ENCODE measurements at places on chromosomes 7 and 10.

DNA sequence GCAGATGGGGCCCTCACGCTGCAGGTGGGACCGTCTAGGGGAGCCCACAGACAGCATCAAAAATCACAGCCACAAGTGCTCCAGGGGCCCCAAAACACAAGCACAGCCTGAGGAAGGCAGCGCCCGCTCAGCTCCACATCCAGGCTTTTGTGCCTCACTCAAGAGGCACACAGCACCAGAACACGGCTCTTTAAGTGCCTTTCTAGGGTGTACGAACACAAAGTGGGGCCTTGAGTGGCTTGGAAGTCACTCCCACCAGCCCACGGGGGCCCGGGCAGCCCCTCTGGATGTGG lies 65.2 kb downstream of the DIP2C start:
- no peak for DNase-seq

DNA sequence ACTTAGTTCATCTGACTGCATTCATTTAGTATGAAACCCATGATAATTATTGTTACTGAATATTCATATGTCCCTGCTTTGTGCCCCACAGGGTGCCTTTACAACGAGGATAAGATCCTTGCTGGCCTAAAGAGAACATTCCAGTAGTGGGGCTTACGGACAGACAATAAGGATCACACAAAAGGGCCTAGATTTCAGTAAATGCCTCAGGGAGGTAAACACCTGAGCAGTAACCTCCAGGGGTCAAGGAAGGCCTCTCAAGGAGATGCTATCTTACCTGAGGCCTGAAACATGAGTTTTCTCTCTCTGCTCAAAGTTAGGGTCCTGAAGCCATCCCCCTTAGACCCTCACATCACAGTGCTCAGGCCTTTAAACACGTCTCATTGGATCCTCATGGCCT lies 228.7 kb downstream of the TCF7L2 start:
- DNase-seq = no peak

DNA sequence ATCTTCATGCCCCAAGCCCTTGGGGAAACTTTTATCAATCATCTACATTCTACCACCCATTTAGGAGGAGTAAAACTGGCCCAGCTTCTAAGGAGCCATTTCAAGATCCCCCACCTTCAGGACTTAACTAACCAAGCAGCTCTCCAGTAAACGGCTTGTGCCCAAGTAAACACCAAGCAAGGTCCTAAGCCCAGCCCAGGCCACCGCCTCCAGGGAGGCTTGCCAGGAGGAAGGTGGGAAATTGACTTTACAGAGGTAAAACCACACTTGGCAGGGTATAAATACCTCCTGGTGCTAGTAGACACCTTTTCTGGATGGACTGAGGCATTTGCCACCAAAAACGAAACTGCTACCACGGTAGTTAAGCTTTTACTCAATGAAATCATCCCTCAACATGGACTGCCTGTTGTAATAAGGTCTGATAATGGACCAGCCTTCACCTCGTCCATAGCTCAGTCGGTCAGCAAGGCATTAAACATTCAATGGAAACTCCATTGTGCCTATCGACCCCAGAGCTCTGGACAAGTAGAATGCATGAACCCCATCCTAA lies 5.6 kb downstream of the AKR1B15 start:
- DNase-seq = no peak

- no peak for DNase-seq
Observed at GRCh38 chr7:138563808-138564207, 103.7 kb downstream of the TRIM24 start.

DNA sequence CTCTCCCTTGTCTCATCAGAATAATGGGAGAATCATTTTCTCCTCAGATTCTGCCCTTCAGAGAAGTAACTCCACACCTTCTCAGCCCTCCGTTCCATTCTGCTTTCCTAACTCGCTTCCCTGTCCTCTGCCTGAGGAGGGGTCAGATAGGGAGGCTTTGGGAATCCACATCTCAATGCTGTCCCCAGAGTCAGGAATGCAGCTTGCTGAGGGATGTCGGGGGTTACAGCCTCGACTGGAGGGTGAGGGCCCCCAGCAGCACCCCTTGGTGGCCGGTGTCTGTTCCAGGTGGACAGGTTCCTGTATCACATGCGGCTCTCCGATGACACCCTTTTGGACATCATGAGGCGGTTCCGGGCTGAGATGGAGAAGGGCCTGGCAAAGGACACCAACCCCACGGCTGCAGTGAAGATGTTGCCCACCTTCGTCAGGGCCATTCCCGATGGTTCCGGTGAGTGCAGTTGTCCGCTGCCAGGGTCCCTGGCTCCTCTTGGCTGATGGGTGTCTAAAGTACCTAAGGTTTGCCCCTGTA lies 6.9 kb downstream of the HKDC1 start:
- no peak for DNase-seq

- DNase-seq = no peak
Observed at GRCh38 chr10:113356794-113357680, 195.8 kb upstream of the HABP2 start.

GRCh38 chr10:78934532-78934898 lies 134.3 kb upstream of the ZMIZ1 start:
- DNase-seq = no peak

GRCh38 chr10:97744405-97745035 lies 7.6 kb downstream of the ZFYVE27 start:
- DNase-seq = no peak

GRCh38 chr7:92557249-92557648 lies 28.7 kb downstream of the RBM48 start:
- DNase-seq = no peak

DNA sequence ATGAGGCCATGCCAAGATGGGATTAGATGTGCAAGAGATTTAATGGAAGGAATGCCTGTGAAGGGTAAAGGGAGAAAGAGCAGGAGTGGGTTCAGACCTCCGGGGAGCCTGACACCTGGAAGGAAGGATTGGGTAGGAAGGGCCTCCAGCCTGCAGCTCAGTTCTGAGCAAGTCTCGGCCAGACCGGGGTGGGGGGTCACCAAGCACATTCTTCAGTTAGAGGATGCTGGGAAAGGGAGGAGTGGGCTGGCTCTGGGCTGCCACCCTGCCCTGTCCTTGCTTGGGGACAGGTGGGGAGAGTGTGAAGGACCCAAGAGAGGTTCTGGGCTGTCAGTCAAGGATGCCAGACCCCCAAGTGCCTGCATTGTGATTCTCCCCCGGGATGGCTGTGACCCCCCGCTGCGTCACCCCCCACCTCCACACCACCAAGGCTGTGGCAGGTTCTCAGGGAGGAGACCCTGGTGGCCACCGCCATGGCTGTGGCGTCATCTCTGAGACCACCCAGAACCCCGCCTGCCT lies 16.5 kb upstream of the PRKAG2 start:
- DNase-seq = no peak

GRCh38 chr10:126252884-126253610 lies 135.2 kb downstream of the ADAM12 start:
- no peak for DNase-seq

- no peak for DNase-seq
Observed at GRCh38 chr7:6020371-6021286, 10.5 kb upstream of the ANKRD61 start.

DNA sequence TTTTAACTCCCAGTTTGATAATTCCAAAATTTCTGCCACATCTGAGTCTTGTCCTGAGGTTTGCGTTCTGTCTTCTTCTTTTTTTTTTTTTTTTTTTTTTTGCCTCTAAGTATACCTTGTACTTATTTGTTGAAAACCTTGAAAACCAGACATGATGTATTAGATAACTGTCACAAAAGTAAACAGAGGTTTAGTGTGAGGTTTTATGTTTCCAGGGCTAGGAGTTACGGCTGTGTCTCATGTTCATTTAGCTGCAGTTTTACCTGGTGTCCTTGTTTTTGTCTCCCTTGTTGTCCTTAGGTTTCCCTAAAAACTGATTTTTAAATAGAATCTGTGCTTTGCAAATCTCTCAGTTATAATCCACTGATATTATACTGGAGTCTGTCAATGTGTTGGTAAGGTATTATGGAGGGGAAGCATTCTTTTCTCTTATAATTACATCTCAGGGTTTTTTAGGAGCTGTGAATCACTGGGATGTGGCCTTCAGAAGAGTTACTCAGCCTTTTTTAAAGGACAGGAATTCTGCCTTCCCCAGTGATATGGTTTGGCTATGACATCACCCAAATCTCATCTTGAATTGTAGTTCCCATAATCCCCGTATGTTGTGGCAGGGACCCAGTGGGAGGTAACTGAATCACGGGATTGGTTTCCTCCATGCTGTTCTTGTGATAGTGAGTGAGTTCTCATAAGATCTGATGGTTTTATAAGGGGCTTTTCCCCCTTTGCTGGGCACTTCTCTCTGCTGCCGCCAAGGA lies 95.0 kb downstream of the CDCA7L start:
- DNase-seq = no peak

- no peak for DNase-seq
Observed at GRCh38 chr10:35705671-35706070, 63.6 kb upstream of the FZD8 start.

GRCh38 chr7:21749378-21749777 lies 196.3 kb downstream of the CDCA7L start:
- DNase-seq = no peak

- DNase-seq = no peak
Observed at GRCh38 chr7:148148456-148148855, 442.1 kb upstream of the C7orf33 start.

GRCh38 chr10:79242620-79243152 lies 104.6 kb upstream of the PPIF start:
- peak; percentile 18 for DNase-seq

- DNase-seq = no peak
Observed at GRCh38 chr10:77699080-77699645, 61.6 kb upstream of the KCNMA1 start.

- DNase-seq = no peak
Observed at GRCh38 chr10:127996586-127996985, 89.7 kb downstream of the PTPRE start.

DNA sequence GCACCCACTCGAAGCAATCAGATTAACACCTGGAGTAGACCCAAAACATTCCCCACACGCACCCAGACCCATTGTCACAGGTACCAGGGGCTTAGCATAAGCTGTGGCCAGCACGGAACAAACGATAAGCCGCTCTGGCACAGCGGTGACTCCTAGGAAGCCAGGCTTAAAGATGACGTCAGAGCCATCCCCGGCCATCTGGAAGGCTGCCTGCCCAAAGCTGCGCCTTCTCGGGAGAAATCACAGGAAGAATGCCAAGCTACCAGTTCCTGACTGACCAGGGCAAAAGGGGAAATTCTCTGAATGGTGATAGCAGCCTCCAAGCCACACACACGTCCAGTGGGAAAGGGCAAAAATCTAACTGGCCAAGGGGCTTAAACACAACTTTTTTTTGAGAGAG lies 13.0 kb upstream of the WIPI2 start:
- no peak for DNase-seq

DNA sequence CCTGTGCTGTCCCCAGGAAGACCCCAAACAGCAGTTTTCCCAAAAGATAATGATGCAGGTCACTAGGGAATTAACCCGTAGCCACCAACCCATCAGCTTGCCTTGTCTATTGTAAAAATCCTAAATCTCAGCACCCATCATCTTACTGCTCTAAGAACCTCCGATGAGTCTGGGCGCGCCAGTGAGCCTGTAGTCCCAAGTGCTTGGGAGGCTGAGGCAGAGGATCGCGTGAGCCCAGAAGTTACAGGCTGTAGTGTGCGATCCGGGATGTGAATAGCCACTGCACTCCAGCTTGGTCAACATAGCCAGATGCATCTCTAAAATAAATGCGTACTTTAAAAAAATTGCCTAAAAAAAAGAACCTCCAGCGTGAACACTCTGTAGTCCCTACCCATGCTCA lies 951 bp downstream of the AS3MT start:
- no peak for DNase-seq

- DNase-seq = peak; percentile 98
Observed at GRCh38 chr7:5423976-5424748, 528 bp upstream of the TNRC18 start.

GRCh38 chr7:29878081-29878688 lies 71.9 kb downstream of the WIPF3 start:
- DNase-seq = peak; percentile 36

- peak; percentile 85 for DNase-seq
Observed at GRCh38 chr7:102119213-102119651, 167.4 kb upstream of the SH2B2 start.

GRCh38 chr10:16259726-16260125 lies 177.1 kb upstream of the PTER start:
- no peak for DNase-seq

- DNase-seq = no peak
Observed at GRCh38 chr10:18261063-18261610, 120.9 kb downstream of the CACNB2 start.

DNA sequence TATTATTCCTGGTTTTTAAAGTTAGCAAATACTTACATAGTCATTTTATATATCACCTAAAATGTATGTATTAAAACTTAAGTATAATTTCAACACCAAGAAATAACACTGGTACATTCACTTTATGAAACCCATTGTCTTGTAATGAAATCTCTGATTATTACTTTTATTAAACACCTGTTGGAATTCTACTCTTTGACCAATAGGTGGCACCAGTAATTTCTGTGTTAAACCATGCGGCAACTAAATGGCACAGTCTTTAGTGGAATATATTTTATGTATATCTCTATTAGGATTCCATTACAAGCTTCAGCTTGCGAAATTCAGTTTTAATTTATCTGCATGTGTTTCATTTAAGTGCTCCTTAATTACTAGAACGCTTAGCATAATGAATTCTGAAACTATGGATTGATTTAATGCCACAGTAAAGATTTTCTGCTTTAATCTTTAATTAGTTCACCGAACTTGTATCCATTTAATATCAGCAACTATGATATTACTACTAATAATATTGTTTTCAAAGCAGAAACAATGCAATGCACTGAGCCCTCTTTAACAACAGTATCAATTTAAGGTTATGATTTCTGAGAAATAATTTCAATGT lies 181.3 kb downstream of the MAGI2 start:
- peak; percentile 64 for DNase-seq

DNA sequence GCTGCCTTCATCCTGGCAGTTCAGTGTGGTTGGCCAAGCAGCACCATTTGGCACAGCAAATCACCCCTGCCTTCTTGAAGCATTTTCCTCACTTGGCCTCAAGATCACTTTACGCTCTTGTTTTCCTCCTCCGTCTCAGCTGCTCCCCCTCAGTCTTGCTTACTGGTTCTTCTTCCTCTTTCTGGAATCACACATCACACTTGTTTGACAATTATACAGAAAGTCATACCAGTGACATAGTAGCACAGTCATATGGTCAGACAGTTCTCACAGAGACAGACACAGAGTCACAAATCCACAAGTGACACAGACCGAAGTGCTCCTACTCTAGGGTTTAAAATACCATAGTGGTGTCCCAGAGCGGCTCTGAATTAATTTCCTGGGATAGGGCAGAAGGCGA lies 43.8 kb upstream of the ARL4A start:
- DNase-seq = no peak

GRCh38 chr10:121440461-121440860 lies 157.8 kb downstream of the FGFR2 start:
- no peak for DNase-seq
